CD4-positive, alpha-beta T cell treated with Interleukin-15 for 4 hours (primary cell): ENCODE measurements at places on chromosomes 7 and 10.

- no peak for DNase-seq
Observed at GRCh38 chr7:74253835-74254128, 417 bp downstream of the RFC2 start.

- DNase-seq, result no peak
Observed at GRCh38 chr7:25294624-25295023, 66.3 kb upstream of the NPVF start.

GRCh38 chr10:10946801-10947200, 70.9 kb upstream of the CELF2 start:
- DNase-seq, result no peak

GRCh38 chr10:128098631-128099030, 27.6 kb downstream of the MKI67 start:
- no peak for DNase-seq

DNA sequence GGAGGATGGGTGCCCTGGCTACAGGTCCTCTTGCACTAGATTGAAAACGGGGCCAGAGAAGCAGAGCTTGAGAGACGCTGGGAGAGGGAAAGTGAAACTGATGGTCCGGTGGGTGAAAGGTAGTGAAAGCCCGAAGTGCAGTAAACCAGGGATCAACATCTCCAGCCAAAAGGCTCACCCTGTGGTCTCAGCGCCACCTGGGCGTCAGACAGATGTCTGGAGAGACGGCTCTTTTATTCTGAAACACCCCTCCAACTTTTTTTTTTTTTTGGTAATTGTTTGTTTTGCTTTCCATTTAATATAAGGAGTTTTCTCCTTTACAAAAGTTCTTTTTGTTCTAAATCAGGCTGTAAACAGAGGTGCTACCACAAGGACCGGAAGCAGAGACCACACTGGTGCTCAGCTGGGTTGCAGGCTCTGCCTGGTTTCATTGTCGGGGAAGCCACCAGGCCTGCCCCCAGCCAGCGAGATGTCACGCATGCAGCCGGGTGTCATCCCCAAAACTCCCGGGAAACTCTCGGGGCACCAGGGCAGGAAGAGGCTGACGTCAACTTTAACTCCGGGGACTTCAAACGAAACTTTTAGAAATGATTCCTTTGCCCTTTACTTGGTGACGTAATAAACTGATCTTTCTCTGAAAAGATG, 11.2 kb downstream of the IL2RA start:
- peak; percentile 95 for DNase-seq

DNA sequence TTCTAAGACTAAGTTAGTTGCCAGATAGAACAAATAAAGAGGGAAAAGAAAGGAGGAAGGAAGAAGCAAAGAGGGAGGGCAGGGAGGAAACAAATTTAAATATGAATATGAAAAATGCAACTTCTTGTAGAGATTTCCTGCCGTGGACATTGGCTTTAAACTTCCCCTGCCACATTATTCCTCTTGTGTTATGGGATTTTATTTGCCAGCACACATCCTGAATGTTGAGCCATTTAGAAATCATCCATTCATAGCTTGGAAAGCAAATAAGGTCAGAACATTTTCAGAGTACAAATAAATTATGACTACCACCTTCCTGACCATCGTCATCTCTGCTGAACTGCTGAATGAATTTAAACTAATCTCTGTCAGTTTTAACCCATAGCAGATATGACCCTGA, 911.9 kb upstream of the LRRN3 start:
- no peak for DNase-seq
